Skeletal muscle cell (primary cell): ENCODE measurements at places on chromosomes 12 and 14.

DNA sequence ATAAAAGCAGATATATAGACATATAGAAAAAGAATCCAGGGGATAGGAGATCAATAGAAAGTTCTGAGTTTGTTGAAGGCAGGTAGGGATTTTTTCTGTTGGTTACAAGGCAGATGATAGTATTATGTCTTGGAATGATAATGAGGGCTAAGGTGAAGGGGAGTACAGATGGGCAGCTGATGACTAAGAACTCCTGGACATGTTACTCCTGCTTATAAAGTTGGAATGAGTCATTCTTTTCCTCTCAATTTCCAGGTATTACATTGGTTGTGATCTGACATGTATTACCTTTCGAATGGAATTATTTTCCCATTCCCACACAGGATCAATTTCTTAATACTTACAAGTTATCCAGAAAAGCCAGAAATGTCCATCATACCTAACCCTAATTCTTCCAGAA lies 545.2 kb upstream of the MGAT4C start:
- no peak for DNase-seq

DNA sequence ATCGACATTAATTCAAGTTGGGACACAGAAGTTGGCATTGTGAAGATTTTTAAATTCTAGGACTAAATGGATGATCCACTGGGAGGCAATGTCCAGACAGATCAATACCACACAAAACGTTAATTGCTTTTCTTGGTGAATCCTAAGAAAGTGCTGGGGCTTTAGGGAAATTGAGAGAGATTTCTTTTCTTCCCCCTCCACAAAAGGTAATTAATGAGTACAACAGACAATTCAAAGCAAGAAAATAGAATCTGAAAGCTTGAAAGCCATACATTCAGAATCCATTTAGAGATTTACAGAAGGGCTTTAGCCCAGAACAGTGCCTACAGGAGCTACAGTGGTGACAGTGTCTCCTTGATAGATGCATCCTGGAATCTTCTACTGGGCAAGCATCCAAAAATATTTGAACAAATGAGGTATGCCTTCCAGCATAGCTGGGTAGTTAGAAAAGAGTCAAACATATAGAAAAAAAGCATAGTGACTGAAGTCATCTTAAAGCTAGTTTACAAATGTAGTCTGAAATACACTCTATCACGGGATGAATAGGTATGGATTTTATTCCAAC lies 718.1 kb downstream of the DIO2 start:
- no peak for DNase-seq

- no peak for DNase-seq
These were observed 42.7 kb upstream of the CRACR2A start for GRCh38 chr12:3795492-3796133.

- no peak for DNase-seq
These were observed 226.6 kb downstream of the ALG10B start for GRCh38 chr12:38543151-38543550.

DNA sequence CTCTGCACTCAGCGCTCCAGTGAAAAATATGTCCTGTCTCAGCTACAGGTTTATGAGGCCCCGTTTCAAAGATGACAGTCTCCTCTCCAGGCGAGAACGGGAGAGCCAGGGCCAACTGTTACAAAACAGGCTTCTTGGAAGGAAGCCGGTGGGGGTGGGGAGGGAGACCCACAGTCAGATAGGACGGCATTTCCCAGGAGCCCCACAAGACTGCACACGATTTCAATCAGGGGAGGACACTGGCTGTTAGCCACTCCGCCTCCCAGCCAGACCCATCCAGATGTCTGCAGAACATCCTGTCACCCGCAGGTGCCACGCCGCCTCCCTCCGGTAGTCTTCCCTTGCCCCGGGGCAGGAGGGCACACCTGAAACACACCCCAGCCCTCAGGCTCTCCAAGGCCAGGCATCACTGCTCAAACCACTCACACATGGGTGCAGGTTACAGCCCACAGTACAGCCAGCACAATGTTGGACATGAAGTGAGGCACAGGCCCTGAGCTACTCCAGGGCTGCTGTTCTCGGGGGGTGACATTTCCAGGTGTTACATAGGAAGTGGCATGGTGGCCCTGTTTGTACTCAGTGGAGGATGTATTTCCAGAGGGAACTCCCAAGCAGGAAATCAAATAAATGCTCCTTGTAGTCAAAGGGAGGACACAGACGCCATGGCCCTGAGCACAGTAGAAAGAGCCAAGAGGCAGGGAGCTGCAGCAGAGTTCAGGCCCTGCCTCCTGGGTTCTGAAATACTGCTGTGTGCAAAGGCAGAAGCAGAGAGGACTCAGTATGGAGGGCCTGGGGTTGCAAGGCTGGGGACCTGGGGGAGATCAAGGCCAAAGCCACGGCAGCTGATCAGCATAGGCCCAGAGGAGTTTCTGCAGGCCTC lies 138.1 kb downstream of the BCL11B start:
- DNase-seq, result no peak

DNA sequence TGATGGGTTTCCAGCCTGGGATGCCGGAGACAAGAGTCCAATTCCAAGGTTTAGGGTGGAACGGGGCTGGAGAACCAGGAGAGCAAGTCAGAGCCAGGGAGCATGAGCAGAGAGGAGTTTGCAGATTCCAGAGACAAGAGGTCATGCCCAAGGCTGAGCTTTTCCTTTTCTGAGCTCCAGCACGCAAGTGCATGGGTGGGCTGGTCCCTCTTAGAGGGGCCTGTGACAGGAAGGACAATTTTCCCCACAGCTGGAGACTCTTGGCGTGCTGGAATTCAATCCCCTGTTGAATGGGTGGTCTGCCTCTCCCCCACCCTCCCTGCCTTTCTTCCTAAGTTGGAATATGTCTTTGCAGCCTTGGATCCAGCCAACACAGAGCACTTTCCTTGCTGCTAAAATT lies 431.9 kb downstream of the BCL11B start:
- no peak for DNase-seq

- DNase-seq, result no peak
These were observed 2.4 kb downstream of the ULK1 start for GRCh38 chr12:131896811-131897270.

DNA sequence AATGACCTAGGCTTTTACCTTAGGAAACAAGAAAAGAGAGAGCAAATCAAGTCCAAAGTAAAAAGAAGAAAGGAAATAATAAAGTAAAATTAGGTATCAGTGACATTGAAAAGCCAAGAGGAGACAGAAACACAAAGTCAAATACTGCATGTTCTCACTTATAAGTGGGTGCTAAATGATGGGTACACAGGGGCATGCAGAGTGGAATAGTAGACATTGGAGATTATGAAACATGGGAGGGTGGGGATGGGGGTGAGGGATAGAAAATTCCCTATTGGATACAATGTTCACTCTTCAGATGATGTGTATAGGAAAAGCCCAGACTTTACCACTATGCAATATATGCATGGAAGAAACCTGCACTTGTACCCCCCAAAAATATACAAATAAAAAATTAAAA lies 35.1 kb upstream of the CLMN start:
- no peak for DNase-seq

DNA sequence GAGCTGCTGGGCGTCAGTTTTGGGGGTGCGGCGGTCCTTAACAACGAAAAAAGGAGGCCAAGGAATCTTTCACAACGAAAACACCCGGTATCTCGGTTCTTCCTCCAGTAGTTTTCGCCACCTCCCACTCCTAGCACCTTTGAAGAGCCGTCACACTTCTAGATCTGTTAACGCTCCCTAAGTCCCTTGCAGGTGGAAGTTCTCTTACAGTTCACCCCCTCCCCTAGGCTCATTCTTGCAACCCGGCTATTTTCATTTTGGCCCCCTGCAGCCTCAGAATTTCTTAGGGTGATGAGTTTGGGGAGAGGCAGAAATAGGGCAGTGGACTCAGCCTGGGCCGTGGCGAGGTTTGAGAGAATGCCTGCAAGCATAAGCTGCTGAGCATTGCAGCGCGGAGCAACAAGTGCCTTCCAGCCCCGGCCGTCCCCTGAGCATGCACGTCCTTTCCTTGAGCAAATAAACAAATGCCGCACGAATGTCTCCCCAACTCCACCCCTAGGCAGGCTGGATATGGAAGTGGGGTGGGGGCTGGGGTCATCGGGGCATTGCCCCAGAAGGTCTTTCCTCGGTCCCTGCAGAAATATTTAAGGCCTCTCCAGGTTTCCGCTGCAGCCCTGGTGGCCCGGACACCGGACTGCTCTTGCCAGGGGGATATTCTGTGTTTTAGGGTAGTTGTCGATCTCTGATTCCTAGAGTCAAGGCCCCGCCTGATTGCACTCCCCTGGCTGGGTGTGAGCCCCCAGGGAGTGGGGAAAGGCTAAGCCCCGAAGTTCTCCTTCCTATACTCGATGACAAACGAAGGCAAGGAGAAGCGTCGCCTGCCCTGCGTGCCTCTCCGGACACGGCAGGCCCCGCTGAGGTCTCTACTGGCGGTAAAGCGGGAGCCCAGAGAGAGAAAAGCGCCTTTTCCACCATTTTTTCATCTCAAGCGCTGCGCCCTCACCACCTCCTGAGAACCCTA lies 1.6 kb downstream of the RFX4 start:
- DNase-seq, result no peak

DNA sequence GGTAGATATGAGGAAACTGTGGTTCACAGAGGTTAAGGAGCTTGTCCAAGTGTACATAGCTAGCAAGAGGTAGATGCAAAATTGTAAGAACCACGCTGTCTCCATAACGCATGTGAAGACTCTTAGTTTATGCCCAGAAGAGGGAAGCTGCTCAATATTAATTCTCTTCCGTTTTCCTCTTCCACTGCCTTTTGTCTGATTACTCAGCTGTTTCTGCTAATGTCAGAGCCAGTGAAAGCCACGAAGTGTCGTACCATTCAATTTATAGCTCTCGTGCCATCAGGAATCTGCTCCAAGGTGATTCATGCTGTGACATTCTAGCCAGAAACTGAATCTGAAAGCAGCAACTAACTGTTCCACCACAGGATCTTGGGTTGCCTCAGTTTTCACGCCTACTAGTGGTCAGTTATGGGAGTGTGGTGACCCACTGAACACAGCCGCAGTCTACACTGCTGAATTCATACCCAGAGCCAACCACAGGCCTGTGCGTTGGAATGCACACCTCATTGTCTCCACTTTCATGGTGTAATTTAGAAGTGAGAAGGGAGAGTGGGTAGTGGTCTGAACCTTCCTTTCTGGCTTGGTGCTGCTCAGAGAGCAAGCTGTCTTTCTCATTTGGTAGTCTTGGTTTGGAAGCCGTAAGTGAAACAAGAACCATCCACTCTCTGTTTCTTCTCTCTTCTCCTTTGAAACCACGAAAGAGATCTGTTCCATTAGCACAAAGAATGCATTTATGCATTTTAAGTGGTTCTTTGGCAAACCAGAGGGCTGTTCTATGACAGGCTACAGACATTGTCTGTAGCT lies 74.2 kb upstream of the NAP1L1 start:
- peak; percentile 62 for DNase-seq

- no peak for DNase-seq
These were observed 28.3 kb downstream of the DEGS2 start for GRCh38 chr14:100131181-100131580.

GRCh38 chr12:26654623-26655022 lies 178.4 kb downstream of the ITPR2 start:
- no peak for DNase-seq

GRCh38 chr12:46788072-46788887 lies 37.5 kb downstream of the SLC38A4 start:
- DNase-seq, result no peak

DNA sequence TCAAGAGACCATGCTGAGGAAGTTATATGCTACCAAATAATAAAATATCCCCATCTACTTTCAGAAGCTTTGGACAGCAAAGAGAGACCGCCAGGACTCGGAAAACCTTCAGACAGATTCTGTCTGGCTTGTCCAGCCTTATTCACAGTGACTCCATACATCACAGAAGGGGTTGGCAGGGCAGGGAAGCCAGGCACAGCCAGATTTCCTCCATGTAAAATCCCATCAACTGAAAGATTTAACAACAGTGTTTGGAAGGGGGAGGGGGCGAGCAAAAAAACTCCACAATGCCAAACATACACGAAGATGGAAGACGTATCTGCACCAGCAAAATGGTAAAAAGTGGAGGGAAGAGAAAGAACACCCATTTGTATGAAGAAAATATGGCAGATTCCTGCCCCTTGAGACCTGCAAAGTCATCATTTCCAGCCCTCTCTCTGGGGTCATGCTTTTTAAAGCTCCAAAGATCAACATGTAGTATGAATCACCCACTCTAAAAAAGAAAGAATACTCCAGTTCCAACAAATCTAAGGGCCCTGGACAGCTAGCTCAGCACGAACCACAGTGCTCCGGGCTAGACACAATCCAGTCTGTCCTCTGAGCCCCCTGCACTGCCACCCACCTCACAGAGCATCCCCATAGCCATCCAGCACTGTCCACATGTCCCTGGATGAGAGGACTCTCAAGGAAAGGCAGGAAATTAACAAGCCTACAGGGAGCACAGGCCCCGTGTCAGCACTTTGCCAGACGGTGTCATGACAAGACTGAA lies 116.4 kb downstream of the DICER1 start:
- DNase-seq, result no peak
